ENCODE measurements at places on chromosomes 5 and 9. TPM values are rescaled to one million over a fixed set of nuclear protein-coding genes. Genes with fewer than 3 reads are reported as not detected.

DNA sequence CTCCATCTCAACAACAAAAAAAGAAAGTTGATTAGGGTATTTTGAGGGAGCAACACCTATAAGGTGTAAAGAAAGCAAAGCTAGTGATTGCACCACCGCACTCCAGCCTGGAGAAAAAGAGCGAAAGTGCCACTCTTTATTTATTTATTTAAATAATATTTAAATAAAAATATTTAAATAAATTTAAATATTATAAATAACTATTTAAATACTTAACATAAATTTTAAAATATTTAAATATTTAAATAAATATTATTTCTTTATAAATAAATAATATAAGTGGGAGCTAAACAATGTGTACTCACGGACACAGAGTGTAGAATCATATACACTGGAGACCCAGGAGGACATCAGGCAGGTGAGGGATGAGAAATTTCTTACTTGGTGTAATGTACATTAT lies 64.4 kb upstream of the TRIO start:
- DNase-seq, result no peak

GRCh38 chr5:90287036-90287435 lies 122.5 kb downstream of the CETN3 start:
- no peak for DNase-seq

Gene KCTD16
- 0.32 TPM for total RNA-seq

DNA sequence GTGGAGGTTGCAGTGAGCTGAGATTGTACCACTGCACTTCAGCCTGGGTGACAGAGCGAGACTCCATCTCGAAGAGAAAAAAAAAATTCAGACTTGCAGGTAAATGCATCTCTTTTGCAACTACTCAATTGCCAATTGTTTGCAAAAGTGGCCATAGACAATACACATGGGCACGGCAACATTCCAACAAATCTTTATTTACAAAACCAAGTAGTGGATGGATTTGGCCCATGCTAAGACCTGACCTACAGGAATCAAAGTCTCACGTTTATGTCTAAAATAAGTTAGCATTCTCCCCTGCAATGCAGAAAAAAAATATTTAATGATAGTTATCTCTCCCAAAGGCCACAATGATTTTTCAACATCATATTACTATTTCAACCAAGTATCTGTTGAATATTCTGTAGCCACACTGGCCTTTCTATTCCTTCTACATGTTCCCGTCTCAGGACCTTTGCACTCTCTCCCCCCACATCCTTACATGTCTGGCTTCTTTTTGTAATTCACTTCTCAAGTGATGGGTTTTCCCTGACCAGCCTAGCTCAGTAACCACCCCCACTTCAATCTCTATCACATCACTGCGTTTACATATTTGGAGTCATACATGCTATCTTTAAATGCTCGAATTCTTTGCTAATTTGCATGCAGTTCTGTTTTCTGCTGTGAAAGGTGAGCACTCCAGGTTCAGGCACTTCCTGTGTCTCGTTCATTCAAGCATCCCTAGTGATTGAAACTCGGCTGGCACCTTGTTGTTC lies 54.2 kb downstream of the FNBP1 start:
- DNase-seq, result no peak

DNA sequence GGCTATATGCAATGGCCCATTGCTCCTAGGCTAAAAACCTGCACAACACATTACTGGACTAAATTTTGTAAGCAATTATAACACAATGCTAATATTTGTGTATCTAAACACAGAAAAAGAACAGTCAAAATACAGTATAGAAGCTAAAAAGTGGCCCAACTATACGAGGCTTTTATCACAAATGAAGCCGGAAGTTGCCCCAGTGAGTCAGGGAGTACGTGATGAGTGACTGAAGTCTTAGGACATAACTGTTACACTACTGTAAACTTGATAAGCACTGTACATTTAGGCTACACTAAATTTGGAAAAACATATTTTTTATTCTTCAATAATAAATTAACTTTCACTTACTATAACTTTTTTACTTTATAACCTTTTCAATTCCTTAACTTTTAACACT lies 105.2 kb upstream of the PRR16 start:
- no peak for DNase-seq

DNA sequence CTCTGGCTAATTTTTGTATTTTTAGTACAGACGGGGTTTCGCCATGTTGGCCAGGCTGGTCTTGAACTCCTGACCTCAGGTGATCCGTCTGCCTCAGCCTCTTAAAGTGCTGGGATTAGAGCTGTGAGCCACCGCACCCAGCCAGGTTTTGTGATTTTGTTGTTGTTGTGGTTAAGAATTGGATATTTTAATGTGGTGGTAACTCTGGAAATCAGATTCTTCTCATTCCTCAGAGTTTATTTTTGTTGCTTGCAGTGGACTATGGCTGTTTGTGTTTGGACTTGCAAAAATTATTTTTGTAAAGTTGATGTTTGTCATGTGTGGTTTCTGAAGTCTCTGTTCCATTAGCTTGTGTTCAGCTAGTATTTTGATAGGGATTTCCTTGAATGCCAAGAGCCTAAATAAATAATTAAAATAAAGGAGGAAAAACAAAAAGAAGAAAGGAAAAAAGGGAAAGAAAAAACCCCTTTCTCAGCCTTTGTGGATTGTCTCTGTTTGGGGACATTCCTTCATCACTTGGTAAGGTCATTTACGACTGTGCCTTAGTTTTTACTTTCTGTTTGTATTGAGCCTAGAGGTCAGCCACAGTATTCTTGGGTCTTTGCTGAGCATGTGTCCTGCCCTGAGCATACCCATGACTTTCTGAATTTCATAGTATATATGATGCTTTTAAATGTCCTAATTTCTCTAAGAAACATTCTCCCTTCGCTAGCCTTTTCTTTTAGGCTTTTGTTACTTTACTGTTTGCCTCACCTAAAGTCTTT lies 37.3 kb downstream of the PBX3 start:
- DNase-seq, result no peak

- no peak for DNase-seq
These were observed 183.0 kb downstream of the CETN3 start for GRCh38 chr5:90226433-90227099.

GRCh38 chr9:136381966-136382513 lies 8.6 kb upstream of the CARD9 start:
- DNase-seq, result peak; percentile 51

DNA sequence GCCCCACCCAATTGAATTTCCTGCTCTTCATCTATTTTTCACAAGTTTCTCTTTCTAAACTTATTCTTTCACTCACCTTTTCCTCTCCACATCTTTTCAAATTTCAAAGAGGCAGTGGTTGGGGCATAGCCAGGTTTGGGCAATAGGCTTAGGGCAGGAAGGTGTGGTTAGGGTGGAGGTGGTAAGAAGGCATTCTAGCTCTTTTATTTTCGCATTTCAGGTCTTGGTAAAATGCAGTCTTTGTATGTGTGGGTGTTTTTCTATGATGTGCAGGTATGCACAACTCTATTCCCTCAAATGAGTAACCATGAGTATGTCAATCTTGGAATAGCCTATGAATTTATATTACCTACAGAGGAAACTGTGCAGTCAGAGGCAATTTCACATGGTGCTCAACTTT lies 129.8 kb upstream of the IFNE start:
- DNase-seq, result no peak

Gene LCN1
- not detected for total RNA-seq

Gene COMMD10
- total RNA-seq, result 33.9 TPM

DNA sequence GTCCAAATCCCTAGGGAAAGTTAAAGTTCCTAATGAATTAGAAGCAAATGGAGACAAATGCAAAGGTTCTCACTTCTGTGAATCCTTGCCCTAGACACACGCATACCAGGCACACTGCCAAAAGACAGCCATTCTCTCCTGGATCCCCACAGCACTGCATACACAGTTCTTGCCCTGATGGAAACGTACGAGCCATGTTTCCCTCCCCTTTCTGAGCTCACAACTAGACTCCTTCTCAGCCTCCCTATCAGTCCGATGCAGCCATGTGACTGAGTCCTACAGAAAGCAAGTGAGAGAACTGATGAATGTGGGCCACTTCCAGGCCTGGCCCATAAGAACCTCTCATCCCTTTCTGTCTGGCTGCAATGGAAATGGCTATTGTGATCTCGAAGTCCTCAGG lies 92.0 kb downstream of the ZNF608 start:
- DNase-seq, result no peak

DNA sequence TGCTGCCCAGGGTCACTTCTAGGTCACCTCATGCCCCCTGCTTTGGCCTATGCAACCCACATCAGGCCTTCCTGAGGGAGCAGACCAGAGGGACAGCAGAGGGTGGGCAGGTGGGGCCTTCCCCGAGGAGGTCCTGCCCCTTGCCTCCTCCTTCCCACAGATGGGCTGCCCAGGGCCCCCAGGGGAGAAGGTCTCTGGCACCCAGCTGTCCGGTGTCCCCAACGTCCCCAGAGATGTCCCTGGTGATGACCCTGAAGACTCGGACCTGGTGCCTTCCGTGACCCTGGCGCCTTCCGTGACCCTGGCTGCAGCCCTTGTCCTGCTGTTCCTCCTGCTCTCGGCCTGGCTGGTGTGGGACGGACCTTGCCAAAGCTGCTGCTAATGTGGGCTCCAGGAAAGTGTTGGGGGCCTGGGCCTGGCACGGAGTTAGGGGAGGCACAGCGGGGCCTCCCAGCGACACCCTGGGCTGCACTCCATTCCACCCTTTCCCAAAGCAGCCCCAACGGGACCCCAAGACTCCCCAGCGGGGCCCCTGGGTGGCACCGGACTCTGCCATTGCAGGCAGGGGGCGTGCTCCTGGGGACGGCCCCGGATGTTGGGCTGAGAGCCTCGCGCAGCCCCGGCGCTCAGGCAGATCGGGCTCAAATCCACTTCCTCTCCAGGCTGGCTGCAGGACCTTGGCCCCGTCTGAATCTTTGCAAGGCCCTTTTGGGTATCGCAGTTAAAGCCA lies 6.8 kb upstream of the SLC2A6 start:
- DNase-seq, result peak; percentile 21

GRCh38 chr9:134641173-134641989 lies at the start of gene COL5A1:
TSS of gene COL5A1 (plus strand) at chr9:134641803. CDS start at chr9:134642188, 385 bp downstream.
- peak; percentile 93 for DNase-seq

GRCh38 chr5:175823731-175824525 lies 47.5 kb upstream of the CPLX2 start:
- no peak for DNase-seq

Gene FOXD4
- total RNA-seq, result not detected

DNA sequence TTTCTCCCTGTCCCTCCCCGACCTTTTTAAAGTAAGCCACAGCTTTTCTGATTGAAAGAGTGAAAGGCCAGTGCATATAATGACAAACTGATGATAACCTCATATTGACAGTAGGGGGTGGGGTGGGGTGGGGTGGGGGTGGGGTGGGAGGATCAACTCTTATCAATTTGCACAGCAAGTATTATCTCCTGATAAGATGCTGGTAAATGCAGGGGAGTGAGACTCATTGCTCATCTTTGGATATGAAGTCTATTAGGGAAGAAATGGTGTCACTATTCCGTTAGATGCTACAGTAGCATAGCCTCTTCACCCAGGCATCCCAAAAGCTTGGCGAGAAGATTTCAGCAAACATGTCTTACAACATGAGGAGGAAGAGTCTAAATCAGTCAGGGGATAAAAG lies 38.9 kb upstream of the HMGCS1 start:
- no peak for DNase-seq

GRCh38 chr5:472076-472655 lies 29.2 kb downstream of the EXOC3 start:
- peak; percentile 49 for DNase-seq

DNA sequence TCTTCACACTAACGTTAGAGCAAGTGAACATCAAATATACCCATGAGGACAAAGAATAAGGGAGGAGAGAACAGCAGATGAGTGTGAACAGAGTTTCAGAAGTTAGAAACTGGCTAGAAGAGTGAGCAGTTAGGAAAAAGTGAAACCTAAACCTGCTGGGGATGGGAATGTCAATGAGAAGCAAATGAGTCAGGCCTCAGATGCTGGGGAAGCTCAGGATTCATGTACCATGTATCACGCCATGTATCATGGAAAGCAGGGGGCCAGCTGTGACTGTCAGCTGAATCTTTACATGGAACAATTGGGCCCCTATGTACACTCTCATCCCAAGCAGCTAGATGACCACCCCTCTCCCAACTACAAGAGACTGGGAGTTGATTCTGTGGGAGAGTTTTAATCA lies 16.2 kb downstream of the GDF9 start:
- no peak for DNase-seq

Gene PCDHB11
- 2.8 TPM for total RNA-seq

Gene DPYSL3
- 25.3 TPM for total RNA-seq

DNA sequence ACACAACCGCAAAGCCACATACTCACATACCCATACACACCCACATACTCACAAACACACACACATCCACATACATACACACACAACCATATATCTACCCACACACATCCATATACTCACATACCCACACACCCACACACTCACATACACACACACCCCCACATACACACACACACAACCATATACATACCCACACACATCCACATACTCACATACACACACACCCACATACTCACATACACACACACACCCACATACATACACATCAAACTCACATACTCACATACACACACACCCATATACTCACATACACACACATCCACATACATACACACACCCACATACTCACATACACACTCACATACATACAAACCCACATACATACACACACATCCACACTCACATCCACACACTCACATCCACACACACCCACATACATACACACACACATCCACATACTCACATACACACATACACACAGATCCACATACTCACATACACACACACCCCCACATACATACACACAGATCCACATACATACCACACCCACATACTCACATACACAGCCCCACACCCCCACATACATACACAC lies 220.0 kb downstream of the ADAMTS12 start:
- DNase-seq, result no peak

Gene PRDM9
- total RNA-seq, result not detected

GRCh38 chr5:150510460-150511263 lies 2.7 kb downstream of the NDST1 start:
- no peak for DNase-seq

- DNase-seq, result no peak
These were observed 147.0 kb downstream of the PAM start for GRCh38 chr5:102902135-102902448.

Gene SLC6A3
- total RNA-seq, result not detected

Gene KCNT1
- 7.4 TPM for total RNA-seq

- no peak for DNase-seq
These were observed 4.7 kb upstream of the CCL28 start for GRCh38 chr5:43416803-43417394.

- no peak for DNase-seq
These were observed 91.3 kb upstream of the RASEF start for GRCh38 chr9:83154087-83154736.

- no peak for DNase-seq
These were observed 68.0 kb upstream of the PIP5K1B start for GRCh38 chr9:68637020-68637419.

Gene LECT2
- not detected for total RNA-seq

All from heart left ventricle (tissue), 16 donors.